Large intestine (tissue), 12 donors: ENCODE measurements at places on chromosomes 7 and 10. TPM values are rescaled to one million over a fixed set of nuclear protein-coding genes. Genes with fewer than 3 reads are reported as not detected.
A peak's percentile ranks its signal among the peaks of the same experiment; 100 is the strongest.

The GAD2 gene
- 1.7 TPM for polyA plus RNA-seq

DNA sequence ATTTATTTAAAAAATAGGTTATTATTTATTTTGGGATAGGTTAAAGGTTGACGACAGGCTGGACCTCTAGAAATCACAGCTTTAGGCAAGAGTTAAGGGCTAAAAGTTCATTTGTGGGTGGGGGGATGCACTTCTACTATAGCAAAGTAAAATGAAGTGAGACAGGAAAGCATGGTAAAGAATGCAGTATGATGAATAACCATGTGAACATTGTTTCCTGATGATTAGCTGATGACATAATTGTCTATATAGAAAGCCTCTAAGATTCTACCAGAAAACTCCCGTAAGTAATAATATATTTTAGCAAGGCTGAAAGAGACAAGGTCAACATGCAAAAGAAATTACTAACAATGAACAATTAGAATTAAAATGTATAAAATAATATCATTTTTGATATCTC, 25.7 kb upstream of the PRSS37 start:
- H3K36me3 ChIP-seq, result no peaks in the 10 kb centered on the region
- H3K27me3 ChIP-seq, result no peaks in the 10 kb centered on the region
- no peak overlapping the region for H3K4me3 ChIP-seq
- H3K4me1 ChIP-seq, result no peaks in the 10 kb centered on the region
- DNase-seq, result no peak

The EBF3 gene
- 7.5 TPM for polyA plus RNA-seq

DNA sequence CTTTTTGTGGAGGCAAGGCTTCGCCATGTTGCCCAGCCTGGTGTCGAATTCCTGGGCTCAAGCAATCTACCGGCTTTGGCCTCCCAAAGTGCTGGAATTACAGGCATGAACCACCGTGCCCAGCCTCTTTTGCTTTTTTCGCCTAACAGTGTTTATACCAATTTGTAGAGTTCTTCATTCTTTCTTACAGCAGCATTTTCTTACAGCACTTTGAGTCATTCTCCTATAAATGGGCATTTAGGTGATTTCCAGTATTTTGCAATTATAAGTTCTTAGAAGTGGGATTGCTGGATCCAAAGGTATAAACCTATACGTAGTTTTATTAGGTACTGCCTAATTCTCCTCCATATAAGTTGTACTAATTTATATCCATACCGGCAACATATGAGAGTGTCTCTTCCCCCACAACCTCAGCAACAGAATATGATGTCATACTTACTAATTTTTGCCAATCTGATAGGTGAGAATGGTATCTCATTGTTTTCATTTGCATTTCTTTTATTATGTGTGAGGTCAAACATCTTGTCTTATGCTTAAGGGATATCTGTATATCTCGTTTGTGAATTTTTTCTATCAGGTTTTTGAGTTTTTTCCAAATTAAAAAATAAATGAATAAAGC, 39.1 kb downstream of the SUFU start:
- no peak overlapping the region for H3K27ac ChIP-seq
- H3K4me3 ChIP-seq, result no peak overlapping the region
- no peaks in the 10 kb centered on the region for H3K4me1 ChIP-seq
- DNase-seq, result no peak
- no peaks in the 10 kb centered on the region for H3K27me3 ChIP-seq

DNA sequence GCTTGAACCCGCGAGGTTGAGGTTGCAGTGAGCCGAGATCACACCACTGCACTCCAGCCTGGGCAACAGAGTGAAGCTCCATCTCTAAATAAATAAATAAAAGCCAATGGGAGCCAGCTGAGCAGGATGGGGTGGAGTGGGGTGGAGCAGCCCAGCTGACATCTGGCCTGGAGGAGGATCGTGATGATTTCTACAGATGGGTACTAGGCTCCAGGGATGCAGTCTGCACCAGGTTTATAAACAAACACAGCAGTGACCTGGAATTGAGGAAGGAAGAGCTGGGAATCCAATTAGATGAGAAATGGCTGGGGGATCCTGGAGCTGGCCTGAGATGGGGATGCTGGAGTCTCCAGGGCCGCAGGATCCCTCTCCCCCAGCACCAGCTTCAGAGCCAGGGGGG, 7.3 kb upstream of the GRIFIN start:
- H3K27me3 ChIP-seq, result peaks cover 7% of the 10 kb centered on the region
- H3K4me3 ChIP-seq, result no peak overlapping the region
- no peak for DNase-seq
- H3K4me1 ChIP-seq, result peaks cover 4% of the 10 kb centered on the region

DNA sequence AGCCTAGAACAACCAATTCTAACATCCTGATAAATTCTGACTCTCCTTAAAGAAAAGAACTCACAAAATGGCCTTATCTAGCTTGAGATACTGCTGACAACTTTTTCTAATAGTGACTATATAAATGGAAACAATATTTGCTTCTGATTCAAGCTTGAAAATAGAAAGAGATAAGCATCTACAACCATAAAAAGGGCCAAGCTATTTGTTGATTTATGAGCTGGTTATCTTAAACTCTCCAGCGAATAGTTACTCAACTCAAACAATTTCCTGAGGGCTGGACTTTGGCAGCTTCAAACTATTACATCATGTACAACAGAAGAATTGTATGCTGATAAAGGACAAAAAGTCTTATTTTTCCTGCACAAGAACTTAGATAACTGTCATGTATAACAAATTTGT, 4.6 kb downstream of the USP54 start:
- peak overlapping the region; percentile 75 for H3K27ac ChIP-seq
- no peaks in the 10 kb centered on the region for H3K36me3 ChIP-seq
- DNase-seq, result peak; percentile 91
- H3K27me3 ChIP-seq, result no peaks in the 10 kb centered on the region
- peaks cover 47% of the 10 kb centered on the region for H3K4me1 ChIP-seq
- no peak overlapping the region for H3K4me3 ChIP-seq

The CYP2C19 gene
- polyA plus RNA-seq, result 26.9 TPM

The CLDN3 gene
- 167 TPM for polyA plus RNA-seq

- no peak overlapping the region for H3K4me3 ChIP-seq
- H3K36me3 ChIP-seq, result no peaks in the 10 kb centered on the region
- DNase-seq, result no peak
- H3K4me1 ChIP-seq, result no peaks in the 10 kb centered on the region
Measured at GRCh38 chr7:159192013-159192412, 47.3 kb upstream of the VIPR2 start.

- H3K4me3 ChIP-seq, result no peak overlapping the region
- no peaks in the 10 kb centered on the region for H3K27me3 ChIP-seq
- no peak overlapping the region for H3K27ac ChIP-seq
- no peaks in the 10 kb centered on the region for H3K36me3 ChIP-seq
Measured at GRCh38 chr7:37352974-37353948, 95.4 kb downstream of the ELMO1 start.

DNA sequence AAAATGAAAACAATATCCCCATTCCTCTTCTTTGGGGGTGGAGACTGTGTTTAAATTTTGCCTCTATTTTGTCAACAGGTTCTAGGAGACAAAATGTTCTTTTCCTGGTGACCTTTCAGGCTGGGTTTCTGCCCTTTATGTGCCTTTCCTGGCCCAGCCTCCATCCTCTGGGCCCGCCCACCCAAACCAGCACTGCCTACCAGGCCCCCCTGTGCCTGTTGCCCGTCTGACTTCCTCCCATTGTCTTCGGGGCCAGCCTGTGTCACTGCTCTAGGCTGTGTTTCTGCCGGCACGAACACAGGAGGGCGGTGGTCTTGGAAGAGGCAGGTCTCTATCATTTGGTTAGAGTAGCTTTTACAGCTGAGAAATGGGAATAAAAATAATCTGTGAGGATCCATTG, 13.9 kb downstream of the TSPAN14 start:
- H3K4me1 ChIP-seq, result peaks cover 31% of the 10 kb centered on the region
- H3K36me3 ChIP-seq, result peaks cover 29% of the 10 kb centered on the region
- DNase-seq, result no peak
- no peaks in the 10 kb centered on the region for H3K27me3 ChIP-seq
- no peak overlapping the region for H3K4me3 ChIP-seq
- H3K27ac ChIP-seq, result no peak overlapping the region

The ACSL5 gene
- 361 TPM for polyA plus RNA-seq

The PLEKHS1 gene
- 62.4 TPM for polyA plus RNA-seq

DNA sequence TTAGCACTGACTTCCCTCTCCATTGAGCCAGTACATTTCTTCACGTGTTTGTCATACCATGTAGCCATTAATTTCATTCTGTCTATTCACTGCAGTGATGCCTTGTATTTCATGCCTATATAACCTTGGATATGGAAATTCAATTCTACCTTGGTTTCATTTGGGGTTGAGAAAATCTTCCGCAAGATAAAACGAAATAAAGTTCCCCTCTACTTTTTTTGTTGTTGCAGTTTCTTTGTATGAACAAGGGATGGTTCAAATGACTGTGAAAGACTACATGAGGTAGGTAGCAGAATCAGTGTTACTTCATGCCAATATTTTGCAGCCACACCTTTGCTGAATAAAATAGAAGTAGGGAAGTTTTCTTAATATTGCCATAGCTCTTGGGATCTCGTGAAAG, 55.6 kb downstream of the ITPRID1 start:
- H3K36me3 ChIP-seq, result no peaks in the 10 kb centered on the region
- H3K27ac ChIP-seq, result no peak overlapping the region
- H3K4me3 ChIP-seq, result no peak overlapping the region
- no peaks in the 10 kb centered on the region for H3K4me1 ChIP-seq
- H3K27me3 ChIP-seq, result no peaks in the 10 kb centered on the region
